ENCODE measurements at places on chromosomes 3 and 15.
A peak's percentile ranks its signal among the peaks of the same experiment; 100 is the strongest.

GRCh38 chr3:120752865-120753264 lies 10.3 kb downstream of the GTF2E1 start:
- DNase-seq, result no peak

DNA sequence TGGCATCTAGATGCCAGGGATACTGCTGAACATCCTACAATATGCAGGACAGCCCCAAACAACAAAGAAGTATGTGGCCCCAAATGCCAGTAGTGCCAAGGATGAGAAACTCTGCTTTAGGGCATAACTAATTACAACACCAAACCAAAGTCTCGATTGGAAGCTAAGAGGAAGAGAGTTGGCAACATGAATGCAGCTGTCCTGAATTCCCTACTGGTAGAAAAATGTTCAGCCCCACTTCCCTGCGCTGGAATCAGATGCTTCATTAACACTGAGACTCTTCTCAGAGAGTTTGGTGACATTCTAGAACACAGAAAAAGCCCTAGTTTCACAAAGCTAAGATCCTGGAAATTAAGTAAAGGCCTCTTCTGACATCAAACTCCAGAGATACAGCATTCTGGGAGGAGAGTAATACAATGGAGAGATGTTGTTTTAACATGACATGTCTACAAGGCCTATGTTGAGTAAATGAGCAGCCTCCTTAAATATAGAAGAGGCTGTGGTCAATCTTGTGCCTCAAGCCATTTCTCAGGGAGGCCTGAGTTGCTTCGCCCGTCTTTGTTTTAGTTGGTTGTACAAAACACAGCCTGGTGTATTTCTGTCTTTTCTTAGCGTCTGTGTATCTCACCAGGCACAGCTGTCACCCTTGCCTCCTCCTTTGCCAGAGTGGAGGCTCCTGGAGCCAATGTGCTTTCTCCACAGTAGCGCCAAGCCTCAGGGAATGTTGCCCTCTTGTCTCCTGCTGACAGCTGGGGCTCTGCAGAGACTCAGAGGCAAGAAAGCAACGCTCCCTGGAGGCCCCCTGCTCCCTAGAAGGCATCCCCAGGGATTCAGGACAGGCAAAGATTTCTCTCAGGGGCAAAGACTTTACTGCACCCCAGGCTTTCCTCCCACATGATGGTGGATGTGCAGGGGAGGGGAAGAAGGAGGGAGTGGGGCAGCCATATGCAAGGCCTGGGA lies 25.1 kb upstream of the CTNNB1 start:
- no peak for DNase-seq

GRCh38 chr15:58666957-58667356 lies 82.5 kb downstream of the ADAM10 start:
- DNase-seq, result no peak

- no peak for DNase-seq
Observed at GRCh38 chr3:43608751-43609150, 13.1 kb downstream of the ANO10 start.

DNA sequence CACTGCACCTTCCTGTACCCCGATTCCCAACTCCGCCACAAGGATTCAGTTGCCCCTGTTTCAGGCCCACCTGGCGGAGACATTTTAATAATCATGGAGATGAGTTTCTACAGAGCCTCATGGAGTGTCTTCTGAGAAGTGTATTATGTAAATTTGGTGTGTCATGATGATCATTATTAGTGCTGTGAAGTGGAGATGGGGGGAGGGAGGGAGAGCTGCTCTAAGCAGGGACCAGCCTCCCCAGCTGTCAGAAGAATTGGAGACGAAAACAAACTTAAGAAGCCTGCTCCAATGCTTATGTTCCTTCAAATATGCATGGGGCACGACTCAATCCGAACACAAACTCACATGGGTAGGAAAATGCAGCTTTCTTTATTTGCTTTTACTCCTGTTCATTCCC lies 127.8 kb downstream of the EPHB1 start:
- DNase-seq, result no peak

GRCh38 chr15:52417957-52418356 lies 110.7 kb downstream of the MYO5A start:
- no peak for DNase-seq

GRCh38 chr15:27903405-27903804 lies 195.7 kb downstream of the OCA2 start:
- DNase-seq, result no peak

DNA sequence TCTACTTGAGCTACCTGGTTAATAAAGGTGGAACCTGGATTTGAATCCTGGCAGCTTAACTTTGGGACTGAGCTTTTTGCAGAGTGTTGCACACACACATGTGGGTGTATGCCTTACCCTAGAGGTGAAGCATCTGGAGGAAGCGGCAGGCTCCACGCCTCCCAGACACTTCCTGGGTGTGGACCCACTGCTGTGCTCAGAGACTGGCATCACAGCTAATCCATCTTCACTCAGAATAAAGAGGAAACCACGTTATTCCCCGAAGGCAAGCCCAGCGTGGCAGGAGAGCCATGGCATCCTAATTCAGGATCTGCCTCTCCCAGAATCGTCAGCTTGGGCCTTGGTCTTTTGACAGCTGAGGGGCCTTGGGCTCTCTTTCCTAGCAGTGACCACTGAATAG lies 25.5 kb downstream of the CCDC13 start:
- no peak for DNase-seq

DNA sequence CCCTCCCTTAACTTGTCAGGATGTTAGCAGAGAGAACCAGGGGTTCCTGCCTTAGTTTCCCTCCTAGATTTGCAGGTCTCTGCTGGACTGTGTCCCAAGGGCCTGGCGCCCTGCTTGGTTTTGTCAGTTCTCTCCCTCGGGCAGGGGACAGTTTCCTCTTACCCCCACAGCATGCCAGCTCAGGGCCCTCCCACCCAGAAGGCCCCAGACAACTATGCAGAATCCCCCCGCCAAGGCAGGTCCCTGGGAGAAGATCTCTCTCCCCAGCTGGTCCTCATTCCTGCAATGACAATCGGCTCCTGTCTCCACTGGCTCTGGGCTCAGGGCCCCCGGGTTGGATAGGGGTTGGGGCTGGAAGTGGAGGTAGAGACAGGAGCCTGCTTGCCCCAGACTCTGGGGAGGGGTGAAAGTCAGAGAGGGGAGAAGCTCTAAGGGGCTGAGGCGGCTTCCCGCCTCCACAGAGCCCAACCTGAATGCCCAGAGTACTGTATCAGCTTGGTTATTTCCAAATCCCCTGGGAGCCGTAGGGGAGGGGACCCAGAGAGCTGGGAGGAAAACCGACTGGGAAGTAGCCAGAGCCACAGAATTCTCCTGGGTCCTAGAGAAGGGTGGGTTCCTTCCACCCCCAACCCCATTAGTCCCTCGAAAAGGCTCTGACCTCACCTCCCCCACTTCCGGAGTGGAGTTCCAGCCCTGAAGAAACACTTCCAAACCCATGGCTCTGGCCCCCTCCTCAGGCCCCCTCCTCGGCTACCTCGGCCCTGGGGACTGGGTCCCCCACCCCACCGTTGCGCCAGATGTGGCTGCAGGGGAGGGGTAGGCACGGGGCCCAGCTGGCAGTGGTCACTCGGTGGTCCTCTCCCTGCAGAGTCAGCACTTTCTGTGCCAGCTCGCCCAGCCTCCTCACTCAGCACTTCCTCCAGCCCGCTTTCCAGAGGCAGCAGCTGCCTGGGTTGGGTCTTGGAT lies 3.8 kb upstream of the LOXL1 start:
- no peak for DNase-seq

GRCh38 chr3:37825744-37826400 lies 35.8 kb upstream of the CTDSPL start:
- DNase-seq, result no peak

- DNase-seq, result no peak
Observed at GRCh38 chr3:115187149-115187757, 40.2 kb upstream of the ZBTB20 start.

DNA sequence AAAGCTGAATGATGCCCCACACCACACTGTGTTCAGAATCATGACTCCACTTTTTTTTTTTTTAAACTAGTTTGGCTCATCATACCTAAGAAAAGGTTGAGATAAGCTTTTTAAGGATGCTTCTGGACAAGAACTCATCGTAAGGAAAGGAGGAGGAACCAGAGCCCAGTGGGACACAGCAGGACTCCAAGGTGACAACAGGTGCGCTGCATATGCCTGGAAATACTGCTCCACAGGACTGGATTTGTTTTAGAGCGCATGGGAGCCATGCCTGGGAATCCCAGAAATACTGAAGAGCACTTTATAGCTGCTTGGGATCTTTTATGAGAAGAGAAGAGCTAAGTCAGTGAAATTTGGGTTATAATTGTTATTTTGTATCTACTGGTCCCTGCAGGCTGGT lies 93.4 kb downstream of the NEDD4 start:
- DNase-seq, result no peak

- DNase-seq, result no peak
Observed at GRCh38 chr15:60235951-60236710, 161.7 kb downstream of the ANXA2 start.

DNA sequence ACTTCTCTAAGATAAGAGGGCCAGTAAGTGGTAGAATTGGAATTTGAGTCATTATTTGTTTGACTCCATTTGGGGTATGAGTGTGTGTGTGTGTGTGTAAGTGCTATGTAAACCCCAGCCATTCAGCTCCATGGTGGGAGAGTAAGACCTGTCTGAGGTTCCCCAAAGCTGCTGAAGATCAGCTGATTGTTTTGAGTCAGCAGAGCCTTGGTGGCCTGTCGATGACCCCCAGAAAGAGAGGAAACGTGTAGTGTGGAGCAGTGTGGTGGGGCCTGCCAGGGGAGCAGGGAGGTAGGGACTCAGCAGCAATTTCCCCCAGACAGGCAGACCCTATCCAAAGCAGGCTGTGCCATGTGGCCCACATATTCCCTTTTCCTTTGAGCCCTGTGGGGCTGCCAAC lies 5.3 kb downstream of the DVL3 start:
- DNase-seq, result no peak

DNA sequence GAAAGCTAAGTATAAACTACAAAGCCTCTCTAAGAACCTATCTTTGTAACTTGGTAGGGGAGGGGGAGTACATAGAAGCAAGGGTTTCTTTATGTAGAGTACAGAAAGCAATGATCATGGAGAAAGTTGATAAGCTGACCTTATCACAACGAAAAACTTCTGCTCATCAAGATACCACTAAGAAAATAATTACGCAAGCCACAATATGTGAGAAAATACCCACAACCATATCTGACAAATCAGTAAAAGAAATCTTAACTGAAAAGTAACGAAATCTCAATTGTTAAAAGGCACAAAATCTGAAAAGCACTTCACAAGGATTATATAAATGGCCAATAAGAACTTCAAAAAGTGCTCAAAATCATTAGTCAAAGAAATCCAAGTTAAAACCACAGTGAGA lies 35.1 kb upstream of the RPS17 start:
- DNase-seq, result no peak

DNA sequence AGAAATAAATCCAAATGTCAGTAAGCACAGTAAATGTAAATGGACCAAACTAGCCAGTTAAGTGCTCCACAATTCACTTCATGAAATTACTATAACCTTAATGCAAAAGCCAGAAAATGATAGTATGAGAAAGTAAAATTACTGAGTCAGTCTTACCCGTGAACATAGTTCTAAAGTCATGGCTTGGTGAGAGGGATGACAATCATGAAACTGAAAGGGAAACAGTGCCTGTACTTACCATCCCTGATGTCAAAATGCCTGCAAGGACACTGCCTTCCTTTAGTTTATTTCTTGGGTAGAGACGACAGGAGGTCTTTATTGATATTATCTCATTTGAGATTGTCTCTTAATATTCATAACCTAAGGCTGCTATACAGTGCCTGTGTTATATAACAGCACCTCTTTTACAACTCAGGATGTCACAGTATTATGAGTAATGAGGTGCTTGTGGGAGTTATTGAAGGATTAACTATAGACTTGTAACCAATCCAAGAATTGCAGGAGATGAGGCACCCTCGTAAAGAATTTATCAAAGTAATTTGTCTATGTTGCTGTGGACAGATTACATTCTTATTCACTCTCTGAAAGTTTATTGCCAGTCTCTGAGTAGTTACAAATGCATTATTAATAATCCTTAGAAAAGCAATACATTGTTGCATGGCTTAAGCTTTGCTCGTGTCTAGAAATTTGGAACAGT lies 142.9 kb upstream of the BFSP2 start:
- no peak for DNase-seq

- DNase-seq, result no peak
Observed at GRCh38 chr3:411226-411625, 214.7 kb downstream of the CHL1 start.

- no peak for DNase-seq
Observed at GRCh38 chr3:162626172-162626571, 1129.6 kb downstream of the OTOL1 start.

GRCh38 chr3:84836961-84837360 lies 121.8 kb upstream of the CADM2 start:
- peak; percentile 97 for DNase-seq

DNA sequence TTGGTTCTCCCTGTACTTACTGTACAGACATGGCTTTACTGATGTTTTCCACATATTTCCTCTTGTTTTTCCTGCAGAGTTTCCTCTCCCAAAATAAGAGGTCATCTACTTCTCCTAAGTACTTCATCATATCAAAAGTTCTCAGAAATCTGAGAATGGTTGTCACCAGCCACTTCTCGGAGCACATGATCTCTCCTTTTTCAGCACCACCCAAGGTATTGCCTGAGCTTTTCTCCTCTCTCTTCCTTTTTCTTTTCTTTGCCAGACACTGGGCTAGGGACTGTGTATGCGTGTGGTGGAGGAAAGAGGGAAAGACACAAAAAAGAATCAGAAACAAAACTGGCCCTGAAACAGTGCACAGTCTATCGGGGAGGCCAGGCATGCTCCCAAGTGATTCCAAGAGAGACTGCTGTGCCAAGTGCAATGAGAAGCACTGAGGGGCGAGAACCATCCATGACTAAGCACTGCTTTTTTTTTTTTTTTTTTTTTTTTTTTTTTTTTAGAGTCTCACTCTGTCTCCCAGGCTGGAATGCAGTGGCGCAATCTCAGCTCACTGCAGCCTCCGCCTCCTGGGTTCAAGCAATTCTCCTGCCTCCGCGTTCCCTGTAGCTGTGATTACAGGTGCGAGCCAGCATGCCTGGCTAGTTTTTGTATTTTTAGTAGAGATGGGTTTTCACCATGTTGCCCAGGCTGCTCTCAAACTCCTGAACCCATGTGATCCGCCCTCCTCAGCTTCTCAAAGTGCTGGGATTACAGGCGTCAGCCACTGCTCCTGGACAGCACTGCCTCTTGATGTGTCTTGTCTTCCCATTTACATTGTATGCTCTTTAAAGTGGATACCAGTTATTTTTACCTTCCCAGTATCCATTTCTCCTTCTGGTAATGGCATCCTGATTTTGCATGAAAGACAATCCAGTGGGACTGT lies 194.0 kb upstream of the FEZF2 start:
- DNase-seq, result no peak

DNA sequence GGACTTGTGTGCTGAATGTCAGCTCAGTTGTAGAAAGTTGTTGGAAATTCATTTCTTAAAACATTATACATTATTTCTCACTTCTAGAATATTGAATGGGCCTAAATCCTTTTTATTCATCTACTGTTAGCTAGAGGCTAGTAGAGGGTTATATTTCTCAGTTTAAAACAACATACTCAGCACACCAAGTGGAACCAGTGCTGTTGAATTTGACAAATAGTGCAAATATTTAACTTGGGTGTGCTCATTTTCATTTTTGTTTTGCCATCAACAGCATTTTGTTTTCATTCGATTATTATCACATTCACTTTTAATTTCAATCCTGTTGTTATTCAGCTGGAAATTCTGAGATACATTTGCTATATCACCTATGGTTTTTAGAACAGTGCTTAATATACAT lies 269.4 kb upstream of the PEX5L start:
- DNase-seq, result peak; percentile 20
